ENCODE measurements at places on chromosomes 2 and 18.

- no peaks in the 10 kb centered on the region for H3K4me1 ChIP-seq
- no peaks in the 10 kb centered on the region for H3K36me3 ChIP-seq
- no peak overlapping the region for H3K4me3 ChIP-seq
- H3K27me3 ChIP-seq: no peaks in the 10 kb centered on the region
- no peak overlapping the region for H3K27ac ChIP-seq
These were observed 715.9 kb downstream of the NUP35 start for GRCh38 chr2:183840061-183840584.

DNA sequence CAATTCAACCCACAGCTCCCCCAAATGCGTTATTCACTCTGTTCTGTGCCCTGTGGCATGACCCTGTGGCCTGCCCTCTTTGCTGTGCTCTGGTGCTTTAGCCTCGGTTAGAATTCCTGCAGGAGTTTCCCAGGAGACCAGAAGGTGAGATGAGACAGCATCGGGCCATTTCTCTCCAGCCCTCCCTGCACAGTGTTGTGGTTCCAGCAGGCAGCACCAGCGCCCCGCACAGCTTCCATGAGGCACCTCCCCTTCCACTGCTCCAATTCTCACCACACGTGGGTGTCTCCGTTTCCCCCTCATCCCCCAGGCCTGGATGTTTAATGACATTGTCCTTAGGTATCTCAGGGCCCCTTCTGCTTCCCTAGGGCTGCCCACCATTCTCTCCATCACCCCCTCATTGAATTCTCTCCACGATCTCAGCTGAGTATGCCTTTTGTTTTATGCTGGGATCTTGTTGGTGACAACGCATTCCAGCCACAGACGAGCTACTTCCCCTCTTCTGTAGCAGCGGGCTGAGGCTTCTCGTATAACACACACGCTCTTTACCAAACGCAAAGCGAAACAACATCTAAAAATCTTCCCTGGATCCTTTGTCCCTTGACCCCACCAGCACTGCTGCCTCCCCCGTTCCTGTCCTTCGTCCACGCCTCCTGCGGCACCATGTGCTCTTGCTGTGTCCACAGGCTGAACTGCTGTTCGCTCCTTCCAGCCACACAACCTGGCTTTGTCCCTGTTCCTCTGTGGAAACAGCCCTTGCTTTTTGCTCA is 35.1 kb downstream of the ACKR3 start:
- H3K4me3 ChIP-seq: no peak overlapping the region
- no peak overlapping the region for H3K27ac ChIP-seq
- no peaks in the 10 kb centered on the region for H3K36me3 ChIP-seq
- DNase-seq: no peak
- peaks cover 17% of the 10 kb centered on the region for H3K27me3 ChIP-seq

DNA sequence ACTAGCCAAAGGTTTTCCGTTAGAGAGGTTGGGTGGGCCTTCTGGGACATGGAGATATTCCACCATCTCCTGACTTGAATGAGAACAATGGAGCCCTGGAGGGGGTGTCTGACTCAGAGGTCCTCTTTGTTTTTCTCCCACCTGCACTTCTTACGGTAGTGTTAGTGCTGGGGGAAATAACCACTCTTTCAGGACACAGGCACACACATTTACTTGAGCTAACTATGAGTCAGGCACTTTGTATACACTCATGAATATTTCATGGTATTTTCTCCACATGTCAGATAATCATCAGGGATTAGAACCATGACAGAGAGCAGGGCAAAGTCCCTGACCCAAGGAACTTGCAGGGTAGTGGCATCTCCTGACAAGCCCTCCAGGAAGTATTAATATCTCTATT is 439.1 kb downstream of the TSN start:
- no peak for DNase-seq
- H3K27me3 ChIP-seq: peaks cover 3% of the 10 kb centered on the region
- H3K27ac ChIP-seq: no peak overlapping the region
- H3K36me3 ChIP-seq: no peaks in the 10 kb centered on the region
- no peaks in the 10 kb centered on the region for H3K4me1 ChIP-seq

GRCh38 chr2:16330571-16330970 is 335.1 kb downstream of the CYRIA start:
- no peak overlapping the region for H3K27ac ChIP-seq
- DNase-seq: no peak
- H3K4me3 ChIP-seq: no peak overlapping the region
- H3K36me3 ChIP-seq: no peaks in the 10 kb centered on the region
- no peaks in the 10 kb centered on the region for H3K4me1 ChIP-seq

- no peaks in the 10 kb centered on the region for H3K36me3 ChIP-seq
- no peaks in the 10 kb centered on the region for H3K4me1 ChIP-seq
- no peak for DNase-seq
- no peaks in the 10 kb centered on the region for H3K27me3 ChIP-seq
These were observed 244.8 kb downstream of the XIRP2 start for GRCh38 chr2:167132906-167133555.

DNA sequence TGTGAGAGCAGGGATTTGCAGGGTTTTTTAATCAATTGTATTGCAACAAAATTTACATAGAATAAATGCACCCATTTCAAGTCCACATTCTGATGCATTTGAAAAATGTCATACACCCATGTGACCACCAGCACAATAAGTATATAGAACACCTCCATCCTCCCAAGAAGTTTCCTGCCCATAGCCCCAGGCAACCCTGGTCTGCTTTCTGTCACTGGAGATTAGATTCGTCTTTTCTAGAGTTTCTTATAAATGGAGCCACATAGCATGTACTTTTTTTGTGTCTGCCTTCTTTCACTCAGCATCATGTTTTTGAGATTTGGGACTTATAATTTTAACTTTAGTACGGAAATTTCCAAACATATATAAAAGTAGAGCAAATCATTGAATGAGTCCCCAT is 127.2 kb upstream of the EPAS1 start:
- DNase-seq: no peak
- no peaks in the 10 kb centered on the region for H3K4me1 ChIP-seq
- no peaks in the 10 kb centered on the region for H3K36me3 ChIP-seq

DNA sequence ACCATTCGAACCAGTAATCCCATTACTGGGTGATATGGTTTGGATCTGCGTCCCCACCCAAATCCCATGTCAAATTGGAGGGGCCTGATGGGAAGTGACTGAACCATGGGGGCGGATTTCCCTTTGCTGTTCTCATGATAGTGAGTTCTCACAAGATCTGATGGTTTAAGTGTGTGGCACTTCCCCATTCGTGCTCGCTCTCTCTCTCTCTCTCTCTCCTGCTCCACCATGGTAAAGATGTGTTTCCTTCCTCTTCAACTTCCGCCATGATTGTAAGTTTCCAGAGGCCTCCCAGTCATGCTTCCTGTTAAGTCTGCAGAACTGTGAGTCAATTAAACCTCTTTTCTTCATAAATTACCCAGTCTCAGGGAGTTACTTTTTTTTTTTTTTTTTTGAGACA is 62.6 kb downstream of the NBAS start:
- H3K36me3 ChIP-seq: peaks cover 29% of the 10 kb centered on the region
- H3K4me3 ChIP-seq: no peak overlapping the region
- DNase-seq: no peak
- H3K27me3 ChIP-seq: no peaks in the 10 kb centered on the region
- H3K27ac ChIP-seq: no peak overlapping the region
- no peaks in the 10 kb centered on the region for H3K4me1 ChIP-seq

DNA sequence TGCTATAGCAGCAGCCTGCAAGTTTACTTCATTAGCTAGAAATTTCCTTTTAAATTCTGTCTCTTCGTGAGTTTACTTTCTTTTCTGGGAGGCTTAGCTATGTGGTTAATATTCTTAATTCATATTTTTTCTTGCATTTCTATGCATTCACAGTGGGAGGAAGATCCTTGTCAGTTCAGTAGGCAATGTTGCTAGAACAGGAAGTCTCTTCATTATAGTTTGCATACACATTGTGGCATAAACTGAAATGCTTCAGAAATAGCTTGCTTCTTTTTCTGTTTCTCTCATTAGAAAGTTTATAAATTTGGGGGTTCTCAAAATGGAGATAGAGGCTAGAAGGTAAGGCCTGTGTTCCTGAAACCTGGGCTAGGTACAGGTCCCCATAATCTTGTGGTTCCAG is 8.1 kb upstream of the ARHGAP15 start:
- H3K4me3 ChIP-seq: no peak overlapping the region
- H3K4me1 ChIP-seq: peaks cover 18% of the 10 kb centered on the region
- peaks cover 4% of the 10 kb centered on the region for H3K36me3 ChIP-seq
- H3K27me3 ChIP-seq: no peaks in the 10 kb centered on the region

GRCh38 chr2:63926815-63927214 is 85.1 kb downstream of the UGP2 start:
- no peak overlapping the region for H3K27ac ChIP-seq
- no peaks in the 10 kb centered on the region for H3K4me1 ChIP-seq
- H3K4me3 ChIP-seq: no peak overlapping the region

- no peaks in the 10 kb centered on the region for H3K27me3 ChIP-seq
- no peak for DNase-seq
- H3K4me3 ChIP-seq: no peak overlapping the region
These were observed 250.1 kb downstream of the NDUFA10 start for GRCh38 chr2:239774933-239775622.

DNA sequence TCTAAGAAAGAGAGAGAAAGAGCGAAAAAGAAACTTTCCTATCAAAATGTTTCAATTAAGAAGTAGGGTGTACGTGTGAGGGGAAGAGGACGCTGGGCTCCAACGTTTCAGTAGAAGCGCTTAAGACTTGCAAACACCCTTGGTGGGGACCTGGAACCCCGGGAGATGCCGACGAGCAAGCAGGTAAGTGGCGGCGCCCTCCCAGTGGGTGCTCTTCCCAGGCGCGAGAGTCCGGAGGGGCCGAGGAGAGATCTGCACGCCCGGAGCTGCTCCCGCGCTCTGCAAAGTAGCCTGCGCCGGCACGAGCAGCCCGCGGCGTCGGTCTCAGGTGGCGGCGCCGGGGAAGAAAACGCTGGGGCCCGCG is 678 bp upstream of the OTX1 start:
- H3K4me3 ChIP-seq: peak overlapping the region; percentile 85
- H3K36me3 ChIP-seq: peaks cover 3% of the 10 kb centered on the region
- H3K4me1 ChIP-seq: peaks cover 32% of the 10 kb centered on the region
- no peak for DNase-seq

DNA sequence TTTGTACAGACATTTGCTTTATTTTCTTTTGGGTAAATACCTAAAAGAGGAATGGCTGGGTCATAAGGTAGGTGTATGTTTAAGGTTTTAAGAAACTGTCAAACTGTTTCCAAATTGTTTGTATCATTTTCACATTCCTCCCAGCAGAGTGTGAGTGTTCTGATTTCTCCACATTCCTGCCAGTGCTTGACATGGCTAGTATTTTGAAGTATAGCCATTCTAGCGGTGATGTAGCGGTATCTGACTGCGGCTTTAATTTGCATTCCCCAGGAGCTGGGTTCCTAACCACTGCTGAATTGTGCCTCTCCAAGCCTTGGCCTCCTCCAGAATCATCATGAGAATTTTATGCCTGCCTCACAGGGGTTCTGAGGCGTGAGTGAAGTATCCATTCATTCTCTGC is 61.8 kb upstream of the ARL4C start:
- H3K4me3 ChIP-seq: no peak overlapping the region
- H3K27me3 ChIP-seq: peaks cover 6% of the 10 kb centered on the region
- H3K36me3 ChIP-seq: no peaks in the 10 kb centered on the region

GRCh38 chr18:35010993-35011392 is 30.2 kb upstream of the MAPRE2 start:
- peaks cover 2% of the 10 kb centered on the region for H3K27me3 ChIP-seq
- H3K4me3 ChIP-seq: no peak overlapping the region
- no peak overlapping the region for H3K27ac ChIP-seq
- no peaks in the 10 kb centered on the region for H3K4me1 ChIP-seq
- H3K36me3 ChIP-seq: no peaks in the 10 kb centered on the region

GRCh38 chr2:205786976-205787375 is 104.7 kb downstream of the NRP2 start:
- H3K36me3 ChIP-seq: no peaks in the 10 kb centered on the region
- no peak for DNase-seq

GRCh38 chr2:233244818-233245217 is 6.7 kb upstream of the ATG16L1 start:
- H3K27me3 ChIP-seq: no peaks in the 10 kb centered on the region
- H3K27ac ChIP-seq: peak overlapping the region; percentile 69
- H3K36me3 ChIP-seq: no peaks in the 10 kb centered on the region
- DNase-seq: no peak
- H3K4me1 ChIP-seq: peaks cover 47% of the 10 kb centered on the region
- H3K4me3 ChIP-seq: no peak overlapping the region

- no peak overlapping the region for H3K27ac ChIP-seq
- no peaks in the 10 kb centered on the region for H3K36me3 ChIP-seq
- H3K27me3 ChIP-seq: no peaks in the 10 kb centered on the region
- DNase-seq: no peak
These were observed 37.7 kb upstream of the RNF103 start for GRCh38 chr2:86661333-86661732.

GRCh38 chr2:58106896-58107295 is 60.3 kb downstream of the VRK2 start:
- peaks cover 12% of the 10 kb centered on the region for H3K4me1 ChIP-seq
- no peak overlapping the region for H3K27ac ChIP-seq
- H3K4me3 ChIP-seq: no peak overlapping the region

GRCh38 chr18:55494899-55495298 is 93.1 kb downstream of the TCF4 start:
- H3K36me3 ChIP-seq: no peaks in the 10 kb centered on the region
- no peak overlapping the region for H3K4me3 ChIP-seq
- peaks cover 16% of the 10 kb centered on the region for H3K27me3 ChIP-seq

- H3K27me3 ChIP-seq: no peaks in the 10 kb centered on the region
- no peak overlapping the region for H3K4me3 ChIP-seq
- H3K27ac ChIP-seq: no peak overlapping the region
- no peaks in the 10 kb centered on the region for H3K4me1 ChIP-seq
- DNase-seq: no peak
These were observed 798.0 kb upstream of the RAB6C start for GRCh38 chr2:129181433-129181832.

DNA sequence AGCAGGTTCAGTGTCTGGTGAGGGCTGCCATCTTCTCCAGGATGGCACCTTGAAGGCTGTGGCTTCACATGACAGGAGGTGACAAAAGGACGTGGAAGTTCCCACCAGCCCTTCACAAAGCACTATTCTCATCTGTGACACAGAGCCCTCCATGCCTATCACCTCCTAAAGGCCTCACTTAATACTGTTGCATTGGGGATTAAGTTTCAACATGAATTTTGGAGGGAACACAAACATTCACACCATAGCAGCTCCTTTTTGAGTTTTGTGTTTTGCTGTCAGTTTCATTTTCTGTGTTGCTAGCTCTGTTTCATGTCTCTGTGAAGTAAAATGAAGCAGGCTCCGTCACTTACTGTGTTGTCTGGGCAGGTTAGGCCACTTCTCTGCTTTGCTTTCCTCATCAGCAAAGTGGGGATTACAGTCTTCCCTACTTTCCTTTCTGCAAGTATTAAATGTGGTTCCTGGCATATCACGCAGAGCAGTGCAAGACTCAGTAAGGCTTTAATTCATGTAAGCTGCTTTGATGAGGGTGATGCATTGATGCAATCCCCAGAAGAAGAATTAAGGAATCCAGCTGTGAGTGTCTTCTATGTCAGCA is 31.6 kb downstream of the LIMS1 start:
- peak overlapping the region; percentile 37 for H3K4me3 ChIP-seq
- peak overlapping the region; percentile 65 for H3K27ac ChIP-seq
- DNase-seq: no peak
- H3K36me3 ChIP-seq: no peaks in the 10 kb centered on the region

- peaks cover 2% of the 10 kb centered on the region for H3K27me3 ChIP-seq
- H3K36me3 ChIP-seq: no peaks in the 10 kb centered on the region
- H3K4me3 ChIP-seq: no peak overlapping the region
- H3K4me1 ChIP-seq: no peaks in the 10 kb centered on the region
- no peak overlapping the region for H3K27ac ChIP-seq
These were observed 26.8 kb downstream of the SULT1C2 start for GRCh38 chr2:108315444-108315934.

GRCh38 chr2:241898463-241899270 is 29.1 kb downstream of the RTP5 start:
- no peak for DNase-seq
- peaks cover 2% of the 10 kb centered on the region for H3K36me3 ChIP-seq
- H3K4me3 ChIP-seq: no peak overlapping the region
- peaks cover 3% of the 10 kb centered on the region for H3K27me3 ChIP-seq

Data from activated T-helper 1 cell treated with anti-CD3 and anti-CD28 coated beads, Interleukin-12 subunit alpha, Interleukin-12 subunit beta, Interleukin-2, Interleukin-4 antibody, amounts not matched to agents 30 ng/mL and 10 ng/mL and 1 ng/mL, durations not matched to agents 14 hours and 24 hours and 36 hours (primary cell).